ENCODE measurements at places on chromosomes 3 and 15. TPM values are rescaled to one million over a fixed set of nuclear protein-coding genes. Genes with fewer than 3 reads are reported as not detected.

DNA sequence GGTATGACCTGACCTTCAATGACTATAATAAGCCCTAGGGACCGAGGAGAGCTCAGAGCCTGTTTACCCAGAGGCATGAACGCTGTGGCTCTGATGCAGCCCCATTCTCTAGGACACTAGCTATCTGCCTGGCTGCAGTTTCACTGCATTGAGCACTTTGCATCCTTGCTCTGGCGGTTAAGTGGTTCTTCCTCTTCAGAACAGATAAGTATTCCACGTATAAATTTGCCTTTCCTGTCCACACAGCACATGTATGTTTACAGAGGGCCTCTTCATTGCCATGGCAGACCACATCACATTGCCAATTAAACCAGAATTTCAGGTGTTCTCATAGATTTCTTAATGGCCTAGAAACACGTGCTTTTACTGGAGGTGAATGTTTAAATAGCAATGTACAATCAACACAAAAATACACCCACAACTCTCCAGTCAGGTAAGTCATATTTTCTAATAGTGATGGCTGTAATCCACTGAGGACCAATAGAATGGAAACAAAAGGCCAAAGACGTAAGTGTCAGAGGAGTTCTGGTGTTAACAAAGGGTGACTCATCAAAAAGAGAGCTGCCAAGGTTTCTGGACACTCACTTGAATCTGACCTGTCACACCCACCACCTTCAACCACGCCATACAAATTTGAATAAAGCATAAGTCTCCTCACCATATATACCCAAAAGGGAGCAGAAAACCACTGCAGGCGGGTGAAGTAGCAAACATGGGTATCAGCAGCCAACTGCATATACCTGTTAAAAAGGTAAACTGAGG, 553.4 kb downstream of the OCA2 start:
- no peak for DNase-seq
- H3K4me1 ChIP-seq = no peaks in the 10 kb centered on the region
- no peak overlapping the region for H3K27ac ChIP-seq
- H3K27me3 ChIP-seq = no peaks in the 10 kb centered on the region
- H3K4me3 ChIP-seq = no peak overlapping the region

C3orf52 gene
- total RNA-seq = 2.1 TPM

SEC62 gene
- 99.2 TPM for total RNA-seq

DNA sequence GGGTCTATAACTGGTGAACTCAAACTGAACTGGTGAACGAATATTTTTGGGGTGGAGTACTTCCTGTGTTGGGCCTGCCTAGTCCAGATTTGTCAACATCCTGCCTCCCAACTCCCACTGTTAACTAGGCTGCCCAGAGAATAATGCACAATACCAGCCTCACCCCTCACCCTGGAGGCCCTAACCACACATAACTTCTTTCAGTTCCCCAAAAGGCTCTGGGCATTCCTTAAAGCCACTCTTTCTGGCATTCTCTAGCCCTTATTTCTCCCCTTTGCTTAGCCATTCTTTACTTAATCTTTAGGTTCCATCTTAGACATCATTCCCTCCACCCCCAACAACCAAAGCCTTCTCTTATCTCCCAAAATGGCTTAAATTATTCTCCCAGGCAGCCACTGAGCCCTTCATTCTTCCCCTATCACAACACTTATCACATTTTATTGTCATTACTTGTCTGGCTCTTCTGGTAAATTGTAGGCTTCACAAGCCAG, 9.1 kb upstream of the SEC11A start:
- peaks cover 7% of the 10 kb centered on the region for H3K4me1 ChIP-seq
- peak overlapping the region; percentile 0 for H3K27ac ChIP-seq
- no peaks in the 10 kb centered on the region for H3K27me3 ChIP-seq

GRCh38 chr3:47035645-47036044, 56.2 kb downstream of the NBEAL2 start:
- peaks cover 4% of the 10 kb centered on the region for H3K4me1 ChIP-seq
- DNase-seq = no peak
- H3K36me3 ChIP-seq = peaks cover 22% of the 10 kb centered on the region
- H3K27ac ChIP-seq = no peak overlapping the region

DNA sequence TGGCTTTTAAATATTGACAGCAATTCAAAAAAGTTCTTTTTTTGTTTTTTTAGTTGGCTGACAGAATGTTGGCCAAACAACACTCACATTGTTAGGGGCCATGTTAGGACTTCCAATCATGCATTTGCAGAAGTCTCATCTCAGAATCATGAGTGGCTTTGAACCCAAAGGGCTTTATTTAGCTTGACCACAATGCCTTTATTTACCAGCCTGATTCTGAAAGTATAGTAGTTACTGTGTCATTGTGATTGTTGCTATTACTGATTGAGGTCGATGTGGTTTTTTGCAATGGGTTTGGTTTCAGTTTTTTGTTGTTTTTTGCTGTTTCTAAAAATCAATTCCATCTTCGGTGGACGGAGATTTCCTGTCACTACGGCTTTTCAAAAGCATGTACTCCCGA, 7.2 kb downstream of the GLDN start:
- H3K27ac ChIP-seq = no peak overlapping the region
- H3K27me3 ChIP-seq = peaks cover 19% of the 10 kb centered on the region
- H3K4me3 ChIP-seq = no peak overlapping the region

GRCh38 chr3:31968927-31969418, 12.1 kb downstream of the OSBPL10 start:
- H3K4me3 ChIP-seq = peak overlapping the region; percentile 64
- peaks cover 61% of the 10 kb centered on the region for H3K4me1 ChIP-seq
- no peaks in the 10 kb centered on the region for H3K27me3 ChIP-seq
- DNase-seq = no peak
- H3K27ac ChIP-seq = peak overlapping the region; percentile 98

PLSCR2 gene
- not detected for total RNA-seq

GRCh38 chr3:116314476-116314875, 130.8 kb downstream of the LSAMP start:
- no peak for DNase-seq
- no peaks in the 10 kb centered on the region for H3K27me3 ChIP-seq
- no peak overlapping the region for H3K27ac ChIP-seq
- H3K36me3 ChIP-seq = no peaks in the 10 kb centered on the region

DNA sequence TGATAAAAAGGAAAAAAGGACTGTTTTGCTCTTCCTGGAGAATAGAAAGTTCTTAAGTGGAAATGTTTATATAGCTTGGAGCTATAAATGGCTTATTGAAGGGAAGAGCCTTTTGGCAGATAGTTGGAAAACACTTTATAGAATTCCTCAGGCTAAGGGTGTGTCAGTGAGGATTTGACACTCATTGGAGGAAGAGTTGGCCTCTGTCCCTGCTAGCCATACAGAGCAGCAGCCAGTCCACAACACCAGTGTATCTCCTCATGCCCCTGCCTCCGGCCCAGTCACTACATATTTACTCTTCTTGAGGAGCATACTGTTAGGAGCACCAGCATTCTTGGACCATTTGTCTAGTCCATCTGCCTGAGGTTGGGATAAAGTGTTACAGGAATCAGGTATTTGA, 36.2 kb downstream of the KLHL18 start:
- H3K4me1 ChIP-seq = peaks cover 28% of the 10 kb centered on the region
- DNase-seq = no peak
- H3K27ac ChIP-seq = peak overlapping the region; percentile 68
- H3K36me3 ChIP-seq = peaks cover 8% of the 10 kb centered on the region
- H3K27me3 ChIP-seq = no peaks in the 10 kb centered on the region

GATA2 gene
- total RNA-seq = 0.44 TPM
